HS-27A (cell line): ENCODE measurements at places on chromosomes 3 and 15.

- DNase-seq = no peak
Measured at GRCh38 chr3:127684871-127685707, 12.3 kb downstream of the ABTB1 start.

- DNase-seq = no peak
Measured at GRCh38 chr3:187247398-187247797, 44.1 kb downstream of the MASP1 start.

GRCh38 chr3:167484551-167484950, 10.7 kb upstream of the SERPINI2 start:
- no peak for DNase-seq

- DNase-seq = no peak
Measured at GRCh38 chr3:12990306-12990705, 82.9 kb downstream of the IQSEC1 start.

DNA sequence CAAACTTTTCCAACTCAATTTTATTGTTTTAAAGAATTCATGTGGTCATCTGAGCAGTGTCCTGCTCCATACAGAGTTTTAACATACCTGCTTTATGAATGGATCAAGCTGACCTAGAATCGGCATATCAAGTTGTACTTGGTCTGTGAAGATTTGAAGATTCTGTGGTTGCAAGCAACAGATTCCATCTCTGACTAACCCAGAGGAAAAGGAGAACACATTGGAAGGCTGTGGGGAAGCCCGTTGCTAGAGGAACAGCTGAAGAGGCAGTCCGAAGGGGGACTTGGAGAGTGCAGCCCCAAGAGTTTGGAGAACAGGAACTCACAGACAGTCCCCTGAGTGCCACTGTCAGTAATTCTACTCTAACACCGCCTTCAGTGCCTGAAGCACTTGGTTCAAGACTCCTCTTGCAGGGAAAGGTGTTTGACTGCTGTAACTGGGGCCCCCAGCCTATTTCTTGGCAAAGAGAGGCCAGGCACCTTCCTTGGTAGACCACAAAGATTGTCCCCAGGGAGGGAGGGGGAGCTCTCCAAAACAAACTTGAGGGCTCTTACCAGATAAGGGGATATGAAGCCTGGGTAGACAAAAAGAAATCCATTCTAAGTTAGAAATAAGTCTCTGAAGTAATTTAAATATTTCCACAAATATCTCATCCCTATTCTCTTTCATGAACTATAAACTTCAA, 88.8 kb downstream of the LARS2 start:
- DNase-seq = no peak

DNA sequence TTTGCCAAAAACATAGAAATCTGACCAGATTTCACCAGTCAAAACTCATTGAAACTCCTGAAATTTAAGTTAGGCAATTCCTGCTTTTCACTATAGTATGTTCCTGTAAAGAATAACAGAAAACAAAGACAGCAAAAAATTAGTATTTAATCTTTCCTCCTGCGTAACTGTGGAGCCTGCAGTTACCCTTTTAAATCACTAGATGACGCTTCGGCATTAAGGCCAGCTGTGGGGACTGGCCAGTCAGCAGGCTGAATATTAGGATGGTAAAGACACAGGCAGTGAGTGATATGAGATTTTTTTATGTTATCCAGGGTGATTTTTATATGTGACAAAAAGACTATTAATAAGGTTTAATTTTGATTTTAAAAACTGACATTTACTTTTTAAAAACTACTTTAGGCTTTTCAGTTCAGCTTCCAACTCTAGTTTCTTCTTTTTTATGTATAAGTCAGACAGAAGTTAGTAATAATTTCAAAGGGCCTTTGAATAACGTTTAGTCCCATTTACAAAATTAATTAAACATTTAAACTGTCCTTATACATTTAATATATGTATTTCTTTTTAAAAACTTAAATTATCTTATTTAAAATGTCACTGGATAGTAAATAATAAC, 165.1 kb downstream of the PPM1L start:
- DNase-seq = no peak

- no peak for DNase-seq
Measured at GRCh38 chr15:90762109-90762508, 45.0 kb downstream of the BLM start.

DNA sequence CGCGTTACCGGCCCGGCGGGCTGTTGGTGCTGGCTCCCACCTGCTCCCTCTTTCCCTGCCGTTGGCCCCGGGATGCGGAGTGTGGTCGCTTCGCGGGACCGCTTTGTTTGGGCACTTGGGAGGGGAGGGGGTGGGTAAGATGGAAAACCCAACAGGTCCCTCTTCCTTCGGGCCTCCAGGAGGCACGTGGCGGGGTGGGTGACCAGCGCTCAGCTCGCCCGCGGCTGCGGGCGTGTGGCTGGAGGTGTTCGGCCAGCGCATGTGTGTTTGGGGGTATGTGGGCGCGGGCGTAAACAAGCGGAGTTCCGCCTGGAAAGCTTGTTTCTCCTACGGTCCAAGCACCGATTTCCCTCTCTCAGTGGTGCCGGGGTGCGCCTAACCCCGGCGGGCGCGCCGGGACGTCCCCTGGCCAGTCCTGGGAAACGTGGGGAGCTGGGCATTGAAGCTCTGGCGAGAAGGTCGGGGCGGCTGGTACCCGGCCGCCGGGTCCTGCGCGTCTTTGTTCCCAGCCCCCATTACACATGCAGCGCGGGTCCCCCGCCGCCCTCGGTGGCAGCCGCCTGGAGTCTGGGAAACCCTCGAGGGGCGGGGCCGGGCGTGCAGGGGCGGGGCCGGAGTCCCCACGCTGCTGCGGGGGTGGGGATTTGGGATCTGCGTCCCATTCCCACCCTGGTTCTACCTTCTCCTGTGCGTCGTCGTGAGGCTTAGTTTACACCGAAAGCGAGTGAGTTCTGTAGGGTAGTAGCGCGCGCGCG, 1.4 kb downstream of the ACVR2B start:
- no peak for DNase-seq

- DNase-seq = no peak
Measured at GRCh38 chr3:8077126-8077525, 424.5 kb upstream of the LMCD1 start.

GRCh38 chr3:67292356-67293121, 294.4 kb downstream of the KBTBD8 start:
- DNase-seq = no peak

DNA sequence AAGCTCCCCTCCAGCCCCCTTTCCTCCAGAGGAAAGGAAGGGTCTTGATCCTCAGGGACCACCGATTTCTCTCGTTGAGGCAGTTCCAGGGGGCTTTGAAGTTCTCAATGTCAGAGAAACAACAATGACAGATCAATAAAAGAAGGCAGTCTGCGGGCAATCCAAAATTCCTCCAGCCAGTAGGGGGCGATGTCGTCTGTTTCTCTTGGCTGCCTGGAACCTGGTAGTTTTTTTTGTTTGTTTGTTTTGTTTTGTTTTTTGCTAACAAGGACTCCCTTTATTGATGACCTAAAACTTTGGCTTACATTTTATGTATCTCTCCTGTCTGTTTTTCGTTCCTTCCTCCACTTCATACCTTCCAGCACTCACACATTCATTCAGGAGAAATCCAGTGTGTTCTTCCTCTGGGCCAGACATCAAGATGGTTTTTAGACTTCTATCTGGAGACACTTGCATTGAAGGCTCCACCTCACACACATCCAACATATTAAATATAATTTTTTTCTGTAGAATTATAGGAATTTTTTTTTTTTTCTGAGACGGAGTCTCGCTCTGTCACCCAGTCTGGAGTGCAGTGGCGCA, 276.6 kb downstream of the RPLP1 start:
- DNase-seq = peak; percentile 22

- DNase-seq = no peak
Measured at GRCh38 chr15:64249883-64250575, 87.2 kb upstream of the PPIB start.

DNA sequence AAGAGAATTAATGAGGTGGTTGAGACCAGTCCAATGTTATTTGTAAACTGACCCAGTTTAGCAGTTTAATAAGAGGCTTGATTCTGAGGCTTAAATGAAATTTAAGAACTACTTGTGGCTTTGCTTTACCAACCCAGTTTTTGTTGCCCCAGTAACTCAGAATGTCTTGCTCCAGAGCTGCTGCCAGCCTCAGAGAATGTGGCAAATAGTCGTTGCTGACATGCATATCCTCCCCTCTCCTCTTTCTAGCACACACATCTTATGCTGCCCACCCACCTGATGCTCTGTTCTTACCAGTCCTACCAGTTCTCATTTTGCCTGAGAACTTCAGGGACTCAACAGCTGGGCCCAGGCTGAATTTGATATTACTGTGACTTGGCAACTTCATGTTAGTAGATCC, 92.4 kb upstream of the TSC22D2 start:
- no peak for DNase-seq

- no peak for DNase-seq
Measured at GRCh38 chr3:196377321-196377720, 39.1 kb upstream of the TM4SF19 start.

- DNase-seq = no peak
Measured at GRCh38 chr15:66738116-66738515, 36.1 kb downstream of the SMAD6 start.

DNA sequence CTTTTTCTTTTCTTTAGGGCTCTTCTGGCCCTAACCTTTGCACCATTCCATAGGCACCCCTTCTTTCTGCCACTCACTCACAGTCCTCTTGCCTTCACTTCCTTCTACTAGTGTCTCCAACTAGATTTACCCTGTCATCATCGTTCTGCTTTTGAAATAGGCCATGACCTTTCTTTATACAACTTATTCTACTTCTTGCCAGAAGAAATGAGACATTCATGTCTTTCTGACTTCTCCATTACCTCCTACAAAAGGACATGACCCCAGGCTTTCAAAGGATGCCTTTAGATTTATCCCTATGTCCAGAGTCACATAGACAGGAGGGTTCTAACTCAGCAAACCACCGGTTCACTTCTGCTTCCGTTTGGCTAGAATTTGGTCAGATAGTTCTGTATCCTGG, 336.4 kb upstream of the LRRFIP2 start:
- no peak for DNase-seq

GRCh38 chr3:146884296-146884695, 279.1 kb upstream of the PLSCR5 start:
- no peak for DNase-seq

- DNase-seq = no peak
Measured at GRCh38 chr3:117480972-117481371, 771.4 kb downstream of the TUSC7 start.

DNA sequence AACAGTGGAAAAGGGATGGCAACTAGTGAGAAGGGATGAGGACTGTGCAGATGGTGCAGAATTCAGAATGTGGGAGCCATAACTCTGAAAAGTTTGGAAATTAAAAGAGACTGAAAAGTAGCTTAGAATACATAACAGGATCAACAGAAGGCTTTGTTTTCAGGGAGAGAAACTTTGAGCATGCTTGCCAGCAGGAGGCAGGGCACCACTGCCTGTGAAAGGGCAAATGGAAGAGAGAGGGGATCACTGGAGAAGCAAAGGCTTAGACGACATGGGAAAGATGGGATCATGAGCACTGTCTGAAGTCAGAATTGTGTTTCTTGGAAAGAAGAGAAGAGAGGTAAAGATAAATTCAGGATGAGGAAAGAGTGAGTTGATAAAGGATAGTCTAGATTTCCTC, 99.6 kb downstream of the ABI3BP start:
- DNase-seq = no peak

- DNase-seq = no peak
Measured at GRCh38 chr3:189836795-189837194, 205.6 kb downstream of the TP63 start.

DNA sequence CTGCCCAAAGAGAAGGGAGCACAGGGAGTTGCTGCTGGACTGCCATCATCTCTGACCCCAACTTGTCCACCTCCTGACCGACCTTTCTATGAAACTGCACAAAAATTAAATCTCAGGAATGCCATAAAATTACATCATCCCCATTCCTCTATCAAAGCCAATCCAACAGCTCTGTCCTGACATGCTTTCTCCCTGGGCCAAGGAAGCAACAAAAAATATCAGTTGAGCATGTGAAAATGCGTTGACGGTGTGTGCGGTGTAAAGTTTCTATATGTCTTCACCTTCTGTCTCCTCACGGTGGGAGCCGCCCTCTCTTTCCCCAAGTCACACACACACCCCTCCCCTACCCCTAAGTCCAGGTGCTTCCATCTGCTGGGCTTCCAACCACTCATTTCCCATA, 3.6 kb upstream of the ZNF774 start:
- no peak for DNase-seq

DNA sequence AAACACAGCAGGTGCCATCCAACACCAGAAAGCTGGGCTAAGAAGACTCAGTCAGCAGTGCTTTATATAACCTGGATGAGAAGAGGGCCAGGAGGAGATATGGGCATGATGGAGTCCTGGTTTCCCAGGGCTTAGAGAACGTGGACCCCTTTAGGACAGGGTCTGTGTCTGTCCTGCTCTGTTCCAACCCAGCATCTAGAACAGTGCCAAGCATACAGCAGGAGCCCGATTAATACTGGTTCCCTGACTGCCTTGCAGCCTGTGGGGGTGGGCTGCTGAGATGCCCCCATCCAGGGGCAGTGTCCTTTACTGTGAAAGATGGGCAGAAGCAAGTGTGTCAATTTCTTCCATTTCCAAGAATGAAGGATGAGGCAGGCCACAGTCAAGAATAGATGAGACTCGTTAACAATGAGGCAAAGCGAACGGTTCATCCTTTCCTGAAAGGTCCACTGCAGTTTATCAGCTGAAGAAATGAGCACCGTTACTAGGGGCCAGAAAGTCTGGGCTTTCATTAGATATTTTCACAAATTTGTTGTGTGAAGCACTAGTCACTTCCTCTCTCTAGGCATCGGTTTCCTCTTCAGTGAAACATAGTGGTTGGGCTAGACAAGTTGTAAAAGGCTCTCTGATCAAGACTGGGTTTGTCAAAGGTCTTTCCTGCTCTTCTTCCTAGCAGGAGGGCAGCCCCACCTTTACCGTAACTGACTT, 72.0 kb upstream of the HERC1 start:
- no peak for DNase-seq

DNA sequence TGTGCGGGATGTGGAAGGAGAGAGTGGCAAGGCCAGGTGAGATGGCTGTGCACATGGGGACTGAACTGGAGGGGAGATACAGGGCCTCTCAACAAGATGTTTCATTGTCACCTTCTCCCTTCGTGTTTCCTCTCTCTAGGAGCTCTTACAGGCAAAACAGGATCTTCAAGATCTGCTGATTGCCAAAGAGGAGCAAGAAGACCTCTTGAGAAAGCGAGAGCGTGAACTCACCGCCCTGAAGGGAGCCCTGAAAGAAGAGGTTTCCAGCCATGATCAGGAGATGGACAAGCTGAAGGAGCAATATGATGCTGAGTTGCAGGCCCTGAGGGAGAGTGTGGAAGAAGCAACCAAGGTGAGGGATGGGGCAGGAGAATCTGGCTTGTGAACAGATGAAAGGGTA, 85.2 kb downstream of the CGNL1 start:
- DNase-seq = no peak
